ENCODE measurements at places on chromosomes 11 and 22.
A peak's percentile ranks its signal among the peaks of the same experiment; 100 is the strongest.

- DNase-seq: no peak
Observed at GRCh38 chr22:19543970-19544708, 19.9 kb upstream of the CLDN5 start.

GRCh38 chr11:123448823-123449222 lies 18.8 kb downstream of the GRAMD1B start:
- DNase-seq: no peak

DNA sequence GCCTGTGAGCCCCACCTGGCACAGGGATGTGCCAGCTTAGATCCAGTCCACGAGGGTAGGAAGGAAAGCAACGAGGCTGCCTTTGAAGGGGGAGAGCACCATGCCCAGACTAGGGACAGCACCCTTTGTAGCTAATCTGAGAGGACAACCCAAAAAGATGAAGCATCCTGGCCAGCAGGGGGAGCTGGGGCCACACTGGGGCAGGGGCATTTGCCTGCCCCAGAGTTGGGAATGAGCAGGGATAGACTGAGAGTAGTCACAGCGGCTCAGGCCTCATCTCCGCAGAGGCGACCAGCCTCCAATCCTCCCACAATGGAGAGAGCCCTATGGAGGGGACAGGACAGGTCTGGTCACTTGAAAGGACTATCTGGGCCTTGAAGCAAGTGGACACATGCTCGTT lies 16.4 kb downstream of the LMO1 start:
- DNase-seq: no peak

DNA sequence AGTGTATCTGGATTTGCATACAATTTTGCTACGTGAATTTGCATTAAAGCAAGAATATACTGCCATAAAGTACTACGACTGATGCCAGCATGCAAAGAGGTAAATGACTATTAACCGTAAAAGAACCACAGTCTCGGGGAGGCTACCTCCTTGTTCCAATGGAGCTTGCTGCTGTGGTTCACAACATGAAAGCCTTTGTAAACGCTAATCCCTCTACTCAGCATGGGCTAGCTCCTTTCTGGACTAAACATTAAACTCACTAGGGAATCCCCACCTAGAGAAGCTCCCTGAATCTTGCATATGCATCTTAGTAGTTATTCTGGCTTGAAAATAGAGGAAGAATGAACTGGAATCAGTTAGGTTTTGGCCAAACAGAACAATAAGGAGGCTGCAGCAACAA lies 60.5 kb upstream of the ARHGAP32 start:
- DNase-seq: no peak

GRCh38 chr22:17866127-17866526 lies 91.9 kb upstream of the BID start:
- no peak for DNase-seq

GRCh38 chr11:94623120-94623735 lies 56.1 kb downstream of the PIWIL4 start:
- peak; percentile 58 for DNase-seq

DNA sequence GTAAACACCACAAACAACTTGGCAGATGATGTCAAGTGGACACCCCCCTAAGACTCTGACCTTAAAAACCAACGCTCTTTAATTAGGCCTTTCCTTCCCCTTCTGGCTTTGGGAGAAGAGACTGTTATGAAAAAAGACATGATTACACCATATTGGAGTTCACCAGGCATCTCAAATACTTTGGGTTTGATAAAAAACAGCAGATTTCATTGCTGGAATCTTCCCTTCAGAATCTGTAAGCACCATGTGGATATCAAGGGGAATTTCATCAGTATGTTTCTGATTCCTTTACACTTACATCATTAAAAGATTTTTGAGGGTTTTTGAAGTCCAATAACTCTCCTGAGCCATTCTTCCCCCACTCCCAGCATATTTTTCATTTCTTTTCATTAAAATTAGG lies 85.6 kb downstream of the KIRREL3 start:
- no peak for DNase-seq

DNA sequence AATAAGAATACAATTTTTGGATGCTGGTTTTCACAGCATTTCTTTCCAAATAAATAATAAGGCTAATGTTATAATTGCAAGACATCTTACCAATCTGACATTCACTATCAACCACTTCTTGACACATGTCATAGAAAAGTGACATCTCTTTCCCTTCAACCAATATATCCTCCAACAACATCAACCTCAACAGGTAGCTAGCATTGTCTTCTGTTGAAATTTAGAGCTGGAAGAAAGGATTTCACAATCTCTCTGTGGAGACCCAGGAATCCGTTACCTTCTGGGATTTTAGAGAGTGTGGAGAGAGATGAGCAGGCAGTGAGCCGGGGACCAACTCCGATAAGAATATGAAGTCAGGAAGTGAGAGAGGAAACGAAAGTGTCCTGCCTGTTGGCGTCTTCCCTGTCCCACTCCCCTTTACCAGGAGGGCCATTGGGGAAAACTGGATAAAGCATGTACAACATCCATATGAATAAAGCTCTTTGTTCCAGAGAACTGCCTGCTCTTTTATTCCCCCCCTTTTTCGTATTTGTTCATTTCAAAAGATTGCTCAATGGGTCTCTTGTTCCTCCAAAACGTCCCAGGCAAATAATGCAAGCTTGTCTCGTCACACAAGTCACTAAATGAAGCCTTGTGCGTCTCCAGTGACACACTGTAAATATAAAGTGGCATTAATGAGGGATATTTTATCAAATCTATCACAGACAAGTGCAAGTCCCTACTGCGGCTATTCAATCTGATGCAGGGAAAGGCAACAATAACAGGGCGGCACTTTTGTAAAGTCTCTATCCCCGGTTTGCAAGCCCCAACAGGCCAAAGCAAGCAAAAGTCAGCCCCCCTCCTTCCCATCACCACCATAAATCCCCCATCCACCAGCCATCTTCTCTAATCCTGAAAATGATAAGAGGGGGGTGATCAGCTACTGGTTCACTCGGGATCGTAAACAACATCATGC lies 3.4 kb downstream of the CADM1 start:
- DNase-seq: no peak

DNA sequence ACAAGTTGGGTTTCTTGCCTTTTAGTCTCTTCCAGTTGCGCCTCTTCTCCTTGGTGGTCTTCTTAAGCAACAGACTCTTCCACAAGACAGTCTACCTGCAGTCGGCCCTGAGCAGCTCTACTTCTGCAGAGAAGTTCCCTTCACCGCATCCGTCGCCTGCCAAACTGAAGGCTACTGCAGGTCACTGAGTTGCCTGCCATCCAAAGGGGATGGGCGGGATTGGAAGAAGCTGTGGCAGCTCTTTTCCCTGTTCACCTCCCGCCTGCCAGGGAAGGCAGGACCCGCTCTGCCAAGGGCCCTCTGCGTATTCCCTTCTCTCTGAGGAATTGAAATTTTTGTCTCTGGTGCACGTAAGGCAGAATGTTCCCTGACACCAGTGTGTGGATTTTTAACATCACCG lies 9.2 kb upstream of the STT3A start:
- no peak for DNase-seq

DNA sequence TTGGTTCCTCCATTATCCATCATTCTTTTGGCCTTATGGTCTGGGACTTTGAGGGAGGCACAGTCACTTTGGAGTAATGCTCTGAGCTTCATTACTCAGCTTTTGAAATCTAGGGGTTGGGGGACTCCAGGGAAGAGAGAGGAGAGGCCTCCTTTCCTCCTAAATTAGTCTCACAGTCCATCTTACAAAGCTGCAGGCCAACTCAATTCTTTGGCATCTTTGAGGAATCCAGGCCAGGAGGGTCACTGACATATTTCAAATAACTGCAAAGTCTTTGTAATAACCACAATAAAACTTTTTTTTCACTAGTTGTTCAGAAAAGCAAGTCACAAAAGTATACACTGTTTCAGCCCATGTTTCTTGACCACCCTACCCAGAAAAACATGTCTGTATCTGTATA lies 73.3 kb upstream of the FAR1 start:
- DNase-seq: no peak

- DNase-seq: no peak
Observed at GRCh38 chr11:71064183-71064582, 188.2 kb downstream of the SHANK2 start.

DNA sequence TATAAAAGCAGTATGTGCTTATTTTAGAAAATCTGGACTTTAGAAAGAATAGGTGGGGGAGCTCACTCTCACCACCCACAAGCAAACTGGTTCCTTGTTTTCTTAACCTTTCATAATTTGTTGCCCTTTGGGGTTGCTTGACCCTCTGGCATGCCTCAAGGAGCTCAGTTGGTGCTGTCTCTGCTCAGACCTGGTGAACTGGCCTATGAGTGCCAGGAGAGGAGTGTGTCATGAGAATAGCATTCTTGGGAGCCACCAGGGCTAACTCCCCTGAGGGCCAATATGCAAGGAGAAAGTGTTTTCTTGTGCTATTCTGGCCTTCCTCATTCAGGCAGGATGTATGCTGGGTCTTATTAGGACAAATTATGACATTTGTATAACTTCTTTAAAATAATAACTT lies 21.0 kb upstream of the AMOTL1 start:
- DNase-seq: no peak

DNA sequence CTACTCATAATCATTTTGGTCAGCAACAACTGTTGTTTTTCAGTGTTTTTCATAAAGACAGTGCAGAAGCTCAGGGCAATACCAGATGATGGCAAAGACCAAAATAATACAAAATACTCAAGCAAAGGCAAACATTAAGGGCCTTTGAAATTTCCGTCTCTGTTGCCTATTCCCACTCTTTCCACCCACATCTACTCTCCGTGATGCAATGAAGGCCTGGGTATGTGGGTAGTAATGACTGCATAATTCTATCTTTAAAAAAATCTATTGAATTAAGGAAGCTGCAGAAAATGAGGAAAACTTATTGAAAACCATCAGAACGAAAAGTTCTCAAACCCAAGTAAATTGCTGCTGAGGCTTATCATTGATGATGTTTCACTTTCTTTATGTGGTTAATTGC lies 203.3 kb downstream of the MAML2 start:
- DNase-seq: no peak

- DNase-seq: no peak
Observed at GRCh38 chr11:61378713-61379313, 13.6 kb upstream of the TMEM216 start.

GRCh38 chr11:19723572-19724342 lies 11.1 kb downstream of the NAV2 start:
- peak; percentile 53 for DNase-seq

GRCh38 chr22:44325718-44326490 lies 13.2 kb upstream of the SHISAL1 start:
- no peak for DNase-seq

DNA sequence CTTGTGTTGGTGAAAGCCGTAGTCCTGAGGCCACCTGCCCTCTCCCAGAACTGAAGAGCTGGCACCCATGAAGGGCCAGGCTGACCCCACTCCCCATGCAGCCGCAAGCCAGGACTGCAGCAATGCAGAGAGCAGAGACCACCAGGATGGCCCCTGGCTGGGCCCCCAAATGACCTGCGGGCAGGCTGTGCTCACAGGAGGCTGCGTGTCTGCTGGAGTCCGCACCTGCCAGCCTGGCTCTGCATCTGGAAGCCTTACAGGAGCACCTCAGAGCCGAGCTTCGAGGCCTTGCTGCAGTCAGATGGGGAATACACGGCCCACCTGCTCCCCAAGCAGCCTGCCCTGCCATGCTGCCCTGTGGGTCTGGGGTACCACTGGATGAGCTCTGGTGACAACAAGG lies 1336.8 kb downstream of the TBC1D22A start:
- DNase-seq: no peak

- peak; percentile 27 for DNase-seq
Observed at GRCh38 chr11:63445720-63446119, 45.2 kb downstream of the PLAAT5 start.

- no peak for DNase-seq
Observed at GRCh38 chr11:122998727-122999366, 17.2 kb upstream of the BSX start.

DNA sequence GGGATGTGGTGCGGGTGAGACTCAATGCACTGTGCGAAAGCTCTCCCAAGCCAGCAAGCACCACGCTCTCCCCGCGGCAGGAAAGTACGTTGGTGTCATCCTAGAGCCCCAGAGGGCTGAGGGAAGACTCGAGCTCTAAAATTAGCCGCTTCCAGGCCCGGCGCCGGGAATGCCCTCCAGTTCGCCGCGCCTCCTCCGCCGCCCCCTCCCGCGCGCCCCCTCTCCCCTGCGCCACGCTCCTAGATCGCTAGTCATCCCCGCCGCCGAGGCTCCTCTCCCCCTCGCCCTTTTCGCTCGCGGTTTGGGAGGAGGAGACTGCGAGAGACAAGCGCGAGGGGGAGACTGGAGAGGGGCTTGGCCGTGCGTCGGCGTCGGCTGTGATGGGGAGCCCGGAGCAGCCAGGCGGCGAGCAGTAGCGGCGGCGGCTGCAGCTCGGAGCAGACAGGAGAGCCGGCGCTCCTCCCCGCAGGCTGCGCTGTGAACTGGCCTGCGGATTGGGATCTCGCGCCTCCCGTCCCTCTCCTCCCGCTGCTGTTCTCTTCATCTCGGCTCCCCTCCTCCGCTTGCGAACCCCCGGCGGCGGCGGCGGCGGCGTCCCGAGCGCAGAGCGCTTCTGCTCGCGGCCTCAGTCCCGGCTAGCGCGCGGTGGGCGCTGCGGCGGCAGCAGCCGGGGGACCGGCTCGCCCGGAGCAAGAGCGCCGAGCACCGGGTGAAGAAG lies at the start of gene FAT3:
FAT3 (plus strand) TSS at position 412 of the 718 bp plus-strand sequence. CDS start 127,295 bp downstream, outside the sequence.
- peak; percentile 16 for DNase-seq
